Activated CD4-positive, alpha-beta T cell treated with anti-CD3 and anti-CD28 coated beads for 1 hour (primary cell): ENCODE measurements at places on chromosomes 4 and X.

DNA sequence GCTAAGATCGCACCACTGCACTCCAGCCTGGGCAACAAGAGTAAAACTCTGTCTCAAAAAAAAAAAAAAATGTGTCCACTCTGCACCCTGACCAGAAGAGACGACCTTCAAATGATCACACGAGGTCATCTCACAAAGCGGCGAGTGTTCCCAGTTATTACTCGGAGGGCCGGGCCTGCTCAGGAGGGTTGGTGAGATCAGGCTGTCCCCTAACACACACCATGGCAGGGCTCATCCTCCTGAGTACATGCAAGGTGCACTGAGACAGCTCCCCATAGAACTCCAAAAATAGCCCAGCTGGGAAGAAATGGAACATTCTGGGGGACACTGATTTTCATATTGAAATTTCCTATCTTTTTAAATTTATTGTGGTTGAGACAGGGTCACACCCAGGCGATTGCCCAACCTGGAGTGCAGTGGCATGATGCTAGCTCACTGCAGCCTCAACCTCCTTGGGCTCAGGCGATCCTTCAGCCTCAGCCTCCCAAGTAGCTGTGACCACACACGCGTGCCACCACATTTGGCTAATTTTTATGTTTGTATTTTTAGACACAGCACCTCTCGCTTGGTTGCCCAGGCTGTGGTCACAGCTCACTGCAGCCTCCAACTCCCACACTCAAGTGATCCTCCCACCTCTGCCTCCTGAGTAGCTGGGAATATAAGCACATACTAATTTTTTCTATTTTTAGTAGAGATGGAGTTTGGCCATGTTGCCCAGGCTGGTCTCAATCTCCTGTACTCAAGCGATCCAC, 51.5 kb downstream of the DHRSX start:
- DNase-seq: no peak

GRCh38 chr4:53990641-53991040, 73.8 kb downstream of the CHIC2 start:
- no peak for DNase-seq

DNA sequence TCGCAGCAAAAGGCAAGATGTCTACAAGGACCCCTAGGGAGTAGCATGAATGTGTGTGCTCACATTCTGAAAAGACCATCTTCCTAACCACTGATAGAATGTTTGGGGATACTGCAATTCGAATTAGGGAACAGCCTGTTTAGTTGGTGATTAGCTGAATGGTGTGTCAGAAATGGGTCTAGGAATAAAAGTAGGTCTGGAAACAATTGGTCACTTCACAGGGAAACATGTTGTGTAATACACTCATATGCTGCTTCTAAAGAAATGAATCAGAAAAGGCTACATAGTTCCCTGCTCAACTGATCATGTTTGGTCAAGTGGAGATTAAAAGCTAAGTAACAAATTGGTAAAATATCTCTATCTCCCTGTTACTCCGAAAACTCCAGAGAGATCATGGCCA, 2362.4 kb upstream of the TENM3 start:
- DNase-seq: no peak

GRCh38 chrX:10178866-10179463, 22.2 kb downstream of the CLCN4 start:
- no peak for DNase-seq

- peak; percentile 19 for DNase-seq
Observed at GRCh38 chr4:98929341-98930267, 671 bp upstream of the EIF4E start.
